ENCODE measurements at places on chromosomes 7 and 10.
A peak's percentile ranks its signal among the peaks of the same experiment; 100 is the strongest.

DNA sequence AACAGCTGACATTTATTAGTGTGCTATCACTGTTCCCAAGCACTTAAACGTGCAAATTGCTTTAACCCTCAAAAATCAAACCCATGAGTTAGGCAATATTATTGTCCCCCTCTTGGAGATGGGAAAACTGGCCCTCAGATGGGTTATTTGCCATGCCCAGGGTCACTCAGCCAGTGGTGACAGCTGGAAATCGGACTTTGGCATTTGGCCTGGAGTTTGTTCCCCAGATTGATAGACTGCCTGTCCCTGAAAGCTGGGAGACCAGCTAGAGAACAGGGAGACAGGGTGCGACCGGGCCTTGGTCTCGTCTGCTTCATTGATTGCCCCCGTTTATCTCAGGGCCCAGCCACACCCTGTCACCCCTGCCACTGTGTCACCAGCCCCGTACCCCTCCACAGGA is 366.3 kb upstream of the GALNT17 start:
- DNase-seq: no peak

DNA sequence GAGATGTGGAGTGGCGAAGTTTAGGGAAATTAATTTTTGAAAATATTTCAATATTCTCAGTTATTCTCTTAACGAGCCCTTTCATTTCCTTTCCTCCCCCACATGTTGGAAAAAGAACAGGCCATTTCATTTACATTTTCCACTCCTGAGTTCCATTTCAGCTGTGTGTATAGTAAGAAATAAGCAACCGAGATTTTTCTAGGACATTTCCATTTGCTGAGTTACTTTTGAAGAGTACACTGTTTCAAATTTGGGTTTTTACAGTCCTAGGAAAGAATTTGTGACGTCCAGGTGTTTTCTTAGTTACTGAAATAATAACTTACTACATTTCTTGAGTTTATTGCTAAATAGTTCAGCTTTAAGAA is 1.2 kb downstream of the SEPTIN7 start:
- no peak for DNase-seq

- no peak for DNase-seq
Measured at GRCh38 chr7:151382079-151382885, 27.6 kb downstream of the WDR86 start.

- no peak for DNase-seq
Measured at GRCh38 chr7:128259131-128260061, 18.3 kb downstream of the LEP start.

- no peak for DNase-seq
Measured at GRCh38 chr7:44615149-44615611, 8.8 kb downstream of the OGDH start.

- peak; percentile 6 for DNase-seq
Measured at GRCh38 chr7:105304040-105304895, 84.5 kb downstream of the SRPK2 start.

DNA sequence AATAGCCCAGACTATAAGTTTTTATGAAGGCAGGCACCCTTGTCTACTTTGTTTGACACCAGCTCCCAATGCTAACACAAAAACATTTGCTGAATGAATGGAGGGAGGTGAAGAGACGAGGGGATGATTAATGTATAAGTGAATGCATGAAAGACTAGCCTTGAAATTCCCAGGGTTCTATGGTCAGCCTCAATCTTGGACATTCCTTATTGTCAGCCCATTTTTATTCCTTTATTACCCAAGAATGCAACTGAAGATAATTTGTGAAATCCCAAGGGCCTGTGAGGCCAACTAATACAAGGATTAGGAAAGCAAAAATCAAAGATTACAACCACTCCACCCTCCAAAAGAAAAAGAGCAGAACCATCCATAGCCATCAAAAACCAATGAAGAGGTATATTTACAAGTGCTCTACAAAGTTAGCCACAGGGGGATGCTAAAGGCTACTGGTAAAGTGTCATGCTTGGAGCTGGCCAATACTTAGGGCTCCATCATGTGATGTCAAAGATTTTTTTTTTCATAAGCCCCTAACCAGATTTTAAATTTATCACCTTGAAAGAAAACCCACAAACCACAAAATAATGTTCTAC is 40.0 kb upstream of the ASAH2 start:
- DNase-seq: no peak

DNA sequence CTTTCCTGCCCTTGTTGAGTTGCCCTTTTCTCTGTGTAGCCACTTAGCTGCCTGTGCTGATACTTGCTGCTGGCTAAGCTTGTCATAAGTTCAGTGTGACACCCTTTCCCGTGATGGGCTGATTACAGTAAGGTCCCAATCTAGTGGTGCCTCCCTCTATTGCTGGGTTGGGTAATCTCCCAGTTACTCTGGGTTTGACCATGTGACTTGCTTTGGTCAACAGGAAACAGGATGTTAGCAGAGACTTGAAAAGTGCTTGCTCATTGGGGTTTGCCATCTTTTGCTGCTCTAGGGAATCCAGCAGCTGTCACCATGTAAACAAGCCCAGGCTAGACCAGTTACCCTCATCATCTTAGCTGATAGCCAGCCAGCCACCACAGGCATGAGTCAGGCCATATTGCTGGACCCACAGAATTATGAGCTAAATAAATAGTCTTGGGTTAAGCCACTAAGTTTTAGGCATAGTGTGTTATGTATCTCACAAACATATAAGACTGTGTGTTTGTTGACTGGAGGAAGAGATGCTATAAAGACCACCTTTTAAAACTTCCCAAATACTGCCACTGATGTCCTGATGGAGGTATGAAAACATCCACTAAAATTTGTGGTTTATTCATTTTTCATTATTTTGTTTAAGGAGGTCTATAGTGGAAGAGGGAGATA is 4.0 kb upstream of the LEP start:
- DNase-seq: peak; percentile 2

DNA sequence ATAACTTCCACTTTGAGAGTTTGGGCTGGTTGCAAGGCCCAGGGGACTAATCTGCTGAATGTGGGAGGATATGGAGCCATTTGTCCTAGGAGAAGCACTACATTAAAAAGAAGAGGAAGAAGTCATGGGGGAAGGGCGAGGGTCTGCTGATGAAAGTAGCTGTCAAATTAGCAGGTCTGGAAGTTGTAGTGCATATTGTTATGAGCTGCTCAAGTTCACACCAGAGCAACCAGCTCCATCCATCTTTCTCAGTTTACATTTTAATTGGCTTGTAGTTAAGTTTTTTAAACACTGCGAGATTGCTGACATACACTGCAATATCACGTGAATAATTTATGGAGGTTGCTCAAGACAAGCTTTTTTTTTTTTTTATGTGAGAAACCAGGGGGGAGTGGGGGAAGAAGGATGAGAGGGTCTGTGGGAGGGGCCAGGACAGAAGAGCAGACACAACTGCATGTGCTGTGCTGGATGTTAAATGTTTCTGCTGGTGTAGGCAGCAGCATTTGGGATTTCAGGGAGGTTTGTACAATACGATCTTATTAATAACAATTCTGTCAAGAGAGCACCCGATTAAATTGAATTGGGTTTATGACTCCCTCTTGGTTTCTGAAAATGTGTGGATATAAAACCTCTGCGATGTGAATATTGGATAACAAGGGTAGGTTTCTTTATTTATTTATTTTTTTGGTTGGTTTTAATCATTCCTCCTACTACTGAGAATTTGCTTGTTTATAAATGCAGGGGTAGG is 759.0 kb upstream of the GALNT17 start:
- DNase-seq: no peak

DNA sequence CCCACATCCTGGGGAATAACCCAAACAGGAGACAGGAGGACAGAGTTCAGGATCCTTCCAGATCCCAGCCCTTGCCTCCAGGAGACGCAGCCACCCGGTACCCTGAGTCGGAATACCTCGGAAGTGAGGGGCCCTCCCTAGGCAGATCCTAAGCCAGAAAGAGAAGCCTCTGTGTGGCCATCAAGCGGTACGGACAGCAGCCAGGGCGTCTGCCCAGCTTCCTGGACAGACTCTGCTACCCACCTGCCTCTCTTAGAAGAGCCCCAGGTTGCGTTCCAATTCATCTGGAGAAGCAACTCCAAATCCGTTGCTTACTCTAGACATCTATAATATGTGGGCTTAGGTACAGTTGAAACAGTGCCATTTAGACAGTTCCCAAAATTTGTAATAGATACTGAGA is 220.2 kb upstream of the SH2B2 start:
- DNase-seq: no peak

DNA sequence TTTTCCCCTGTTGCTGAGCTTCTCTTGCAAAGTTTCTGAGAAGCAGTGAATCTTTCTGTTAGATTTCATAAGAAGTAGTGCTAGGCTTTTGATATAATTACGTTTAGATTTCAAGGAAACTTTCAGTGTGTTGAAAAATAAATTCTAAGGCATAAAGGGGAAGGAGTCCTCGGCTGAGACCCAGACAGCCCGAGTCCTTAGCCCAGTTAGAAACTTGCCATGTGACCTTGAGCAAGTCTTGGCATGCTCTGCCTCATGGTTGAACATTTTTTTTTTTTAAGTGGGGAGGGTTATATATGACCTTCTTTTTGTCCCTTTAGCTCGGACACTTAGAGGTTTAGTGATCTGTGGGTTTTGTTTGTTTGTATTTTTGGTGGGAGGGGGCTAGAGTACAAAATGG is 117.5 kb downstream of the TCF7L2 start:
- no peak for DNase-seq

GRCh38 chr10:50614444-50615137 is 9.2 kb downstream of the SGMS1 start:
- no peak for DNase-seq

DNA sequence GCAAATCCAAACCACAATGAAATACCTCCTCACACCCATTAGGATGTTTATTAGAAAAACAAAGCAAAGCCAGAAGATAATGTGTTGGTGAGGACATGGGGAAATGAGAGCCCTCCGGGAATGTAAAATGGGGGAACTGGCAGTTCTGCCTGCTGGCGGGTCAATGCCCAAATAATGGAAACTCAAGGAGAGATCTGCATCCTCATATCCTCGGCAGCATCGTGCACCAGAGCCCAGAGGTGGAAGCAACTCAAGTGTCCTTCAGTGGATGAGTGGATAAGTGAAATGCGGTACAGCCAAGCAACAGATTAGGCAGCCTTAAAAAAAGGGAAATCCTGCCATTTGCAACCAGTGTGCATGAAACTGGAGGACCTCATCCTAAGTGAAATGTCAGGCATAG is 325.2 kb downstream of the WDR37 start:
- no peak for DNase-seq

GRCh38 chr7:129952086-129952652 is 591 bp downstream of the UBE2H start:
- no peak for DNase-seq

DNA sequence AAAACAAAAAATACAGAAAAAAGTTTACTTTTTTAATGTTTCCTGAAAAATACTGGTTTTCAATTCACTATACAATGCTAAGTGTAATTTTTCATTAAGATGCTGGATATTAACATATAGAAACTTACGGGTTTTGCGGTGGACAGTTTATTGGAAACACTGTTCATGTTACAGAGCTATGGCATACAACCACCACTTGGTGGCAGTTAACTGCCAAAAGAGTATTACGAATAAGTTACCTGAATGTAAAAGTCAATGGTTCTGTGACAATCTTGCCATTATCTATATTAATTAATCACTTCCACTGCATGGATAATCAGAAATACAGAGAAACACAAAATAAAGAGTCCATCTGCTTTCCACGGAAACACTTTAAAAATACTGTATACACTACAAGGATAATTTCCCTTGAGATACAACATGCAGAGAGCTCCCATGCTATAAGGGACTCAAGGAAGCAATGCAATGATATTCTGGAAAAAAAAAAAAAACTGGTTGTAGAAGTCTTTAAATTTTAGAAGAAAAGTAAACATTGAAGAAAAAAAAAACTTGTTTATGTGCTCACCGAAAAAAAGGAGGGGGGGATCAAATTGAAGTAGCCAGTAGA is 97.0 kb downstream of the TPK1 start:
- DNase-seq: no peak

DNA sequence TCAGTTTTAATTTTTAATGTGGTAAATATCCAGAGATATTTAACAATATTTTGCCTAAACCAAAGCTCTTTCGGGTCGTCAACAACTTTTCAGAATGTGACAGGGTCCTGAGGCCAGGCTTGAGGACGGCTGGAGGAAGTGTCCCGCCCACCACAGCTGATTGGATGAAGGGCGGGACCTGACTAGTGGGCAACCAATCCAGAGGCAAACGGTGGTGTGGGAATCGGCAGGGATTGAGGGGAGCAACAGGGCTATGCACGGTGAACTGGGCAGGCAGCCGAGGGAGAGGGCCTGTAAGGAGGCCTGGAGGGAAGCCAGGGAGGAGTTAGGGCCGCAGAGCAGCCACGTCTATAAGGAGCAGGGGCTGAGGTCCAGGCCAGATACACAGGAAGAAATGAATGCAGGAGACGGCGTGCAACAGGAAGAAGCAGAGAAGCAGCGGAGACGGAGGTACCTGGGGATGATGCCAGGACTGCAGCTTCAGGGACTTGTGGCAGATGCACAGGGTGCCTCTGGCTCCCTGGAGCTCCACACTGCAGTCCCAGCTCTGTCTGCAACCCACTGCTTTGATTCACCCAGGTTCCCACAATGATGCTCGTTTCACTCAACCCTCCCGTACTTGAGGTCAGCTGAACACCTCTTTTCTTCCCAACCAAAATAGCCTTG is 46.1 kb upstream of the ZMIZ1 start:
- DNase-seq: no peak

- DNase-seq: no peak
Measured at GRCh38 chr10:17645621-17646345, 1.8 kb downstream of the STAM start.

GRCh38 chr7:151308256-151308655 is 33.4 kb upstream of the NUB1 start:
- no peak for DNase-seq

GRCh38 chr7:8143151-8143874 is 118.7 kb downstream of the ICA1 start:
- DNase-seq: no peak

GRCh38 chr7:137446025-137446424 is 102.5 kb upstream of the PTN start:
- DNase-seq: no peak

All from fibroblast of skin of left biceps (primary cell).